ENCODE measurements at places on chromosomes 4 and X.
A peak's percentile ranks its signal among the peaks of the same experiment; 100 is the strongest.

DNA sequence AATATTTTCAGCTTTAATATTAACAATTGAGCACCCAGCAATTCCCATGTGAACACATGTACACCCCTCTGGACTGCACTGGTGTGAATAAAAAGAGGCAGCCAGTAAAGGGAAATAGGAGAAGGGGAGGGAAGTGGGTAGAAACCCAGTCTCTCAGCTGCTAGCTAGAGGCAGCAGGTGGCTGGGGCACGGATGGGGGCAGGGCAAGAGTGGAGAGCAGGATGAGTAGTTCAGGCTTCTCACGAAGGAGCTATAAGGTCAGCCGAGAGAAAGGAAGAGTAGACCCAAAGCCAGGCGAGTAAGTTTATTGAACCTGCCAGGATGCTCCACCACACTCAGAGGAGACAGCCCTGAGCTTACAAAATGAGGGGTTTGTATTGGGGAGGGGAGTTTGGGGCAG, 184.8 kb upstream of the MTMR8 start:
- no peak for DNase-seq

- no peak for DNase-seq
Measured at GRCh38 chr4:19806865-19807264, 444.8 kb upstream of the SLIT2 start.

DNA sequence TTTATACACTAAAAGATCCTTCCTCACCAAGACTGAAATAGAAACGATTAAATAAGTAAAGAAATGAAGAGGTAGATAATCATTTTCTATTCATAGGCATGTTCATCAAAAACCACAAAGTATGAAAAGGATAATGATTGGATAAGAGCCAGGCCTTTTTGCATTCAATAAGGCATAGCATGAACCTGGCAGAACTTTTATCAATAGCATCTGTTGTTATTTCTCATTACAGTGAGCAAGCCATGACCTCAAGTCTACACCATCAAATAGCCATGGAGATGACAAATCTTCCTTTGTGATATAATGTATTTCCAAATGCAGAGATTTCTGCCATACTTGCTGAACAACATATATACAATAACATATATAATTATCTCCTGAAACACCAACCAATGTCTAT, 206.0 kb upstream of the SLC7A11 start:
- DNase-seq, result no peak

- peak; percentile 78 for DNase-seq
Measured at GRCh38 chr4:74038425-74039314, at the start of gene CXCL3. CXCL3 (minus strand) TSS chr4:74038689; CDS start chr4:74038611, 78 bp downstream.

DNA sequence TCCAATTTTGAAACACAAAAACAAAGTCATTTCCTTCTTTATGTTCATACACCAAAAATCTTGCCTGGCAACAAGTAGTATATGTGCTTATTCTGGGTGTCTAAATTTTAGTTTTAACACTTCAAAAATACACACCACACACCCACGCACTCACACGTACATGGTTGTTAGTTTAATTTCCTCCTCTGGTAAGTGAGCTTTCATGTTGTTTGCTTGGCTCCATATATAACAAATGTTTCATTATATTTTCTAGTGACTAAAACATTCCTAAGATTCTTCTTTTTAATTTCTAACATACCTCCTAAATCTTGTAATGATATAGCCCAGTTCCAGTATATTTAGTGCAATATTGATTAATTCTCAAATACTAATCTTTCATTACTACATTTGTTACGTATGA, 80.9 kb downstream of the PRDM5 start:
- no peak for DNase-seq
